ENCODE measurements at places on chromosomes 12 and 14.

DNA sequence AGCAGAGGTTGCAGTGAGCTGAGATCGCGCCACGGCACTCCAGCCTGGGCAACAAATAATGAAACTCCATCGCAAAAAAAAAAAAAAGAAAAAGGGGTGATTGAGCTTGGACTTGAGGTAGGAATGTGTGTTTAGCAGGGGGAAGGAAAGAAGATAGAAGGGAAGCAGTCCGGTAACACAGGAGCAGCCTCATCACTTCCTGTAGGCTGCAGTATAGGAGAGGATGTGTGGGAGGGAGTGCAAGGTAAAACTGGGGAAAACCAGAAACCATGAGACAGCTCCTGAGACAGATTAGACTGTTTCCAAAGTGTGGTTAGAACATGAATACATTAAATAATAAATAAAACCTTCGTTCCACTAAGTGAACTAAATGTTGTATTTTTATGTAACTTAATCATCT is 49.2 kb downstream of the FGD4 start:
- DNase-seq, result no peak

DNA sequence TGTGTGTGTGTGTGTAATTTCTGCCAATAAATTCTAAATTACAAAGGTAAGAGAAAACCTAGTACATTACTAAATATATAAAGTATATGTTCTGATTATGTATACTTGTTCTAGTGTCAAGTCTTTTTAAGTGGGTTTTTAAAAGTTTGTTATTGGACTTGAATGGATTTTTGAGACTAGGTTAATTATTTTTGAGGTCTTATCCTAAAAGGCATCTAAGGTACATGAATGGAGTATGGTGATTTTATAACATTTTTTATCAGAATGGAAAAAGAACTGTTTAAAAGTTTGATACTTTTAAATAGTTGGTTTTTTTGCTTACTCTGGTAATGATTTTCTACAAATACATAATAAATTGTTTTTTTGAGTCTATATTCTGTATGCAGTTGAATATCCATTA is 22.5 kb upstream of the TMPRSS12 start:
- no peak for DNase-seq

- DNase-seq, result peak; percentile 92
Observed at GRCh38 chr14:33792720-33793368, 158.0 kb downstream of the EGLN3 start.

DNA sequence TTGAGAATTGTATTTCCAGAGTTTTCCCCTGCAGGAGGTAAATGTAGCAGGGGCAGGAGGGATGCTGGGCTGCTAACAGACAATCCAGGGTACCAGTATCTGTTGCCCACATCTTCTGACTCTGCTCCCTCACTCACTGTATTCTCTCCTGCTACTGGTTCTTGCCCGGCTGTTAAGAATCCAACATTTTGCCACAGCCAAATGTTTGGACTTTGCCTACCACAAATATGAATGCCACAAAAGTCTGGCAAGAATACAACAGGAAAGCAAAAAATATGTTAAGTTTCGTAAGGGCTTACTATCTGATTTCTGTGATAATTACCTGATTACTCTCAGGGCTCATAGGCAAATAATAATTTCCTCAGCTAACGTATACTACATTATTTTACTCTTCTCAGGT is 160.0 kb downstream of the BCAT1 start:
- no peak for DNase-seq

Measured in mesenteric fat pad (tissue), 1 donor.